ENCODE measurements at places on chromosomes 1 and 21.
A peak's percentile ranks its signal among the peaks of the same experiment; 100 is the strongest.

DNA sequence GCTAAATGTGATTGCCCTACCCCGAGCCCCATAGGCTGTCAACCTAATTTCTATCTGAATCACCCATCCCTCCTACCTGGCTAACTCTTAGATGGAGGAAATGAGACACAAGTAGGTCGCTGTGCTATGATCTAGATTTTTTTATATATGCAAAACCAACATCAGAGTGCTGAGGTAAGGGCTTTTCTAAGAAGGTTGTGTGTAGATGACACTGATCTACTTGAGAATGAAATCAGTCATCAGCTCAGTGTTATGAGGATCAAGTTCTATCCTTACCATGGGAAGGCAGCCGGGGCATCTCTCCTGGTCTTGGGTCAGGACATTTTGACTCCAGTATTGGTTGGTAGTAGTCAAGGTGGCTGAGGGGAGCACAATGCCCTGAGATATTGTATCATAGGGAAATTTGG lies 23.6 kb downstream of the SLAMF1 start:
- DNase-seq, result peak; percentile 68

DNA sequence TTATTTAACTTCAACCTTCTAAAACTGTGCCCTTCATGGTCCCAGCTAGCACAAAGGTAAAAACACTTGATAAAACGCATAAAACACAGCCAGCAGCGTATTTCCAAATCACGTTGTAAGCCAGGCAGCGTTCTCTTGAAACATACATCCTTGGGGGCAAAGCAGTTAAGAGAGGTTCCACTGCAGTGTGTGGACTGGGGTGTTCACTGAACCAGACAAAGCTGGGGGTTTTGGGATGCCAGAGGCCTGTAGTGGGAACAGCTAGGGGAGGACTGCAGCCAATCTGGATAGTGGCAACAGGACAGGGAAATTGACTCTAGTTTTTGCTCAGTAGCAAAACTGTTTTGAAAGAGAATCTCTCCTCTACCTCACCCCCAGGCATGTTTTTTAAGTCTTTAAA lies 21.5 kb upstream of the ATP5PO start:
- DNase-seq, result peak; percentile 42

DNA sequence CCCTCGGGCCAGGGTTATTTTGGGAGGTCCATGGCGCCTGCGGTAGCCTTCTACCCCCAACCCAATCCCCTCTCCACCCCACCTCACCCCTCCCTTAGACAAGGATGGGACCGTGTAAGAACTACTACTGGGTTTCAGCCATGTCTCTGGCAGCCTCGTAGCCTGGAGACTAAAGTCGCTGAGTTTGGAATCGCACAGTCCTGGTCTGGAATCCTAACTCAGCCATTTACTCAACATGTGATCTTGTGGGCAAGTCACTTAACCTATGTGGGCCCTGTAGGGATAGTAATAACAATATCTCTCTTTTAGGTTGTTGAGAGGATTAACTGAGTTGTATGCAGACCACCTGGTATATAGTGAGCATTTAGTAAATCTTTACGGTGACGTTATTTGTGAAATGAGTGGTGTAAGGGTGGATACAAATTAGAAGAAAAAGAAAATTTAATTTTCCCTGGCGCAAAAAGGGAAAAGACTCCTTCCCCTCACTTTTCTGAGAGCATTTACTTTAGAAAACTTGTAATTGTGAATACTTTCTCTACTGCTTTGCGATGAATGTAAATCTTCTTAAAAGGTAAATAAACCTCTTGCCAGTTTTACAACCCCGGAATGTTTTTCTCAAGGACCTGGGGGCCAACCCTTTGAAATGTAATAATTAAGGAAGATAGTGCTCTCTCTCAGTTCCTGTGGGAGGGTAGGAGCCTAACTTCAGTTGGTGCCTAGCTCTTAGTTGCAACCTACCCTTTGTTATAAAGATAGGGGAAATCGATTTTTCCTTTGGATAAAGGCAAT lies 615 bp upstream of the MRPS15 start:
- DNase-seq, result no peak

GRCh38 chr1:174276087-174276486 lies 116.8 kb downstream of the RABGAP1L start:
- DNase-seq, result no peak
